ENCODE measurements at places on chromosomes 11 and 22.

DNA sequence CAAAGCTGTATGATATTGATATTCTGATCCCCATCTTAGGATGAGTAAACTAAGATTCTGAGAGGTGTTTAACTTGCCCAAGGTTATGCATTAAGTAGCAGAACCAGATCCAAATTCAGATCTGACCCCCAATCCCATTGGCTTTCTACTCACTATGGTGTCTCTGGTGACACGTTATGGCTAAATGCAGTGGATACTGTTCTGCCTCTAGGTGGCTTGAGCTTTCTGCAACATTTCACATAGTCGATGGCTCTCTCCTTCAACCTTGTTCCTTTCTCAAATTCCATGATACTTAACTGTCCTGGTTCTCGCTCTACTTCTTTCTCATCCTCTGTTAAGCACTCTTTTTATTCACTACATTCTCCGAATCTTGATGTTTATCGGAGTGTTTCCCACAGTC is 9.4 kb downstream of the C11orf97 start:
- peak; percentile 69 for ATAC-seq

GRCh38 chr11:66247295-66247694 is 21.1 kb upstream of the RAB1B start:
- no peak for ATAC-seq

GRCh38 chr22:40519284-40519947 is 117.1 kb downstream of the MRTFA start:
- ATAC-seq = no peak

DNA sequence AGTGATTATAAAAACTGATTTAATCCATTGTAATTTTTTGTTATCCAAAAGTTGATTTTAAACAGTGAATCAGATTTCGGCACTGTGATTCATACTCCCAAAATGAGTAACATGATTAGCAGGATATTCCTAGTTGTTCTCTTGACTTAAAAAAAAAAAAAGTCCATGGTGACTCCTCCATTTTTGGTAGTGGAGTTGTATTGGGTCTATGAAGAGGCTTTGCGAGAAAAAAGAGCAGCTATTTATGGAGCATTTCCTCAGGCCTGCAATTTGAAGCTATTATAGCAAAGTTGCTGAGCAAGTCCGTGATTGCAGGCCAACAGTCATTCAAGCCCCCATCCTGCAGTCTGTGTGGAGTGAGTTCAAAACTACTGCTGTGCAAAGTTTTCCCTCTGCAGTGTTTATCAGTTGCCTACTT is 28.8 kb downstream of the YAP1 start:
- ATAC-seq = peak; percentile 79

GRCh38 chr11:12287374-12288211 is 89.8 kb upstream of the PARVA start:
- peak; percentile 80 for ATAC-seq

DNA sequence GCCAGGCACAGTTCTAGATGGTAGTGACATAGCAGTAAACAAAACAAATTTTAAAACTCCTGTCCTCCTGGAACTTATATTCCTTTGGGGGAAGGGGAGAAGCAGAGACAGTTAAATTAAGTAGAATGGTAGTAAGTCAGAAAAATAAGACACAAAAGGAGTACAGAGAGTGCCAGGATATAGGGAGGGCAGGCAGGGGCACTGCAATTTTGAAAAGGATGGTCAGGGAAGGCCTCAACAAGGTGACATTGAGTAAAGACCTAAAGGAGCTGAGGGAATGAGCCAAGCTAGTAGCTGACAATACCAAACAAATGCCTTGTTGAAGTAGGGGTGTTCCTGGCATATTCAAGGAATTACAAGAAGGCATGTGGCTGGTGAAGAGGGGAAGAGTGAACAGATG is 10.2 kb downstream of the NUP160 start:
- no peak for ATAC-seq

- no peak for ATAC-seq
Measured at GRCh38 chr11:112886434-112887370, 74.5 kb upstream of the NCAM1 start.

- no peak for ATAC-seq
Measured at GRCh38 chr11:126963603-126964363, 36.8 kb downstream of the KIRREL3 start.

DNA sequence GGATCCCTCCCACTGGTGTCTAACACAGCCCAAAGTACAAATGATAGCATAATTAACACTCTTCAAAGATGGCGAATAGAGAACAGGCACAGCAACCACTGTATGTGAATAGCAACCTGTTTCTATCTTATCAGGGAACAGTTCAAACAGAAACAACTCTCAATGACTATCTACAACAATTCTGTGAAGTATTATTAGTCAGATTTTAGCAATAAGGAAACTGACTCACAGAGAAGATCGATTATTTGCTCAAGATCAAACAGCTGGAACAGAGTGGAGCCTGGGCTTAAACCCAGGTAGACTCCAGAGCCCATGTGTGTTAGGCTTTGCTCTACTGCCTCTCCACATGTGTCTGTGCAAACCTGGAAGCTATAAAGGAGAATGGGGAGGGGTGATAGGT is 88.7 kb downstream of the C11orf58 start:
- ATAC-seq = no peak

DNA sequence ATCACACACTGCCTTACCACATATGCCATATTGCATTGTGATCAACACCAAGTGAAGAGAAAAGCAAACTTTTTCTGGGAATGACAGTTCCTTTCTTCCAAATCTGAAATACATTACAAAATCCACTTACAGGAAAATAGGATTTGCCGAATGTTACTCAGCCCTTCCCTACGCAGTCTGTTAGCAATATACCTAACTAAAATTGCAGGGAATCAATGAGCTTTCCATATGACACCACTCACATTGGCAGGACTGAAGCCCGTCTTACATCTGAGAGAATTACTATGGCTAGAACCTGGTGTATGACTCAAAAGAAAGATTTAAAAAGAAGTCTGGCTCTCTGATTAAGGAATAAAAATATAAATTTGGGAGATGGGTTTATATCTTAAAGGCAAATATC is 136.0 kb downstream of the LRRC4C start:
- no peak for ATAC-seq

DNA sequence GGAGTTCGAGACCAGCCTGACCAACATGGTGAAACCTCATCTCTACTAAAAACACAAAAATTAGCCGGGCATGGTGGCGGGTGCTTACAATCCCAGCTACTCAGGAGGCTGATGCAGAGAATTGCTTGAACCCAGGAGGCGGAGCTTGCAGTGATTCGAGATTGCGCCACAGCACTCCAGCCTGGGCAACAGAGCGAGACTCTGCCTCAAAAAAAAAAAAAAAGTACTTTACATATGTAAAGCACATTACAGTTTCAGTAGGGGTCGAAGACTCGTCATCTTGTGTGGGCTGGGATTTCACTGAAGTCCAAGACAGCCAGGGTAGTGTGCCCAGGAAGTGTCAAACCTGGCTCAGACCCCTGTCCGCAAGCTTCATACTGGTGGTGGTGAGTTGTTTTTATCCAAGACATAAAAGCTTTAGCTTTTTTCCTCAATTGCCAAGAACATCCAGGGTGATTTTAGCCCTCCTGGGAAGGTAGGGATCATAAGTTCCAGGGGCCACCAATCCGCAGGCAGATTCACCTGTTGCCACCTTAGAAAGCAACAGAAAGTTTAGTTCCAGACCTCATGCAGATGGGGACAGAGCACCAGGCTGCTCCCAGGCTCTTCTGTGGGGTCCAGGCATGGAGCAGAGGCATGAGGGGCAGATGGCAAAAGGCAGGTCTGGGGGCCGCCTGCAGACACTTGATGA is 21.6 kb upstream of the ADORA2A start:
- ATAC-seq = no peak

DNA sequence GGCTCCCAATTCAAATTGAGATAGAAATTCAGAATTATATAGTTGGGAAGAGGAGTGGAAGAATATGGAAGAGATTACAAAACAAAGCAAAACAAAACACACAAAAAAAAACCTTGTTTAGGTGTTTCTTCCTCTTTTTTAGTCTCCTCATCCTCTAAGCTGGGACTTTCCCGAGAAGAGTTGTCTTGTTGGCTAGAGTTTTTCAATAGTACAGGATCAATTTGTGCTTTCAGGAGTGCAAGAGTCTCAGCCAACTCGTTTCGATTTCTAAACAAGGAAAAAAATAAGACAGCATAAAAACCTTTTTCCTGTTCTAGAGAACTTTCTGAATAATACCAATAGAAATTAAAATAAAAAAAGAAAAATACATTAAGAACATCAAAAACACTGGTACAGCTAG is 87.8 kb upstream of the CLNS1A start:
- no peak for ATAC-seq

DNA sequence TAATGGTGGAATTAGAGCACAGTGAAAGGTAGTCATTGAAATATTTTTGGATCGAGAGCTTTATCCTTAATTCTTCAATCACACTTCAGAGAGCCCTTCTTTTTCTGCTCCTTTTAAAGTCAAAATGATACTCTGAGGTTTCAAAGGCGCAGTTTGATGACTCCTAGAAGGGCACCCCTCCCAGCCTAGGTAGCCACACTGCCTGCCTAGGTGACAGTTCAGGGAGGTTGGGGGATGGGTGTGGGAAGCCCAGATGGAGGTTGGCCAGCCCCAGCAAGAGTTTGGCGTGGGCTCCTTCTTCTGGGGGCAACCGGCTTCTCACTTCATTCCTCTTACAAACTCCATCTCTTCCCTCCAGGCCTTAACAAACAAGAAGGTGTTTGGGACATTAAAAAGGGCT is 28.6 kb upstream of the PHF21A start:
- ATAC-seq = no peak

- ATAC-seq = peak; percentile 74
Measured at GRCh38 chr11:102727890-102728289, 3.1 kb upstream of the MMP8 start.

GRCh38 chr22:50177537-50178470 is 7.3 kb downstream of the PANX2 start:
- ATAC-seq = no peak

DNA sequence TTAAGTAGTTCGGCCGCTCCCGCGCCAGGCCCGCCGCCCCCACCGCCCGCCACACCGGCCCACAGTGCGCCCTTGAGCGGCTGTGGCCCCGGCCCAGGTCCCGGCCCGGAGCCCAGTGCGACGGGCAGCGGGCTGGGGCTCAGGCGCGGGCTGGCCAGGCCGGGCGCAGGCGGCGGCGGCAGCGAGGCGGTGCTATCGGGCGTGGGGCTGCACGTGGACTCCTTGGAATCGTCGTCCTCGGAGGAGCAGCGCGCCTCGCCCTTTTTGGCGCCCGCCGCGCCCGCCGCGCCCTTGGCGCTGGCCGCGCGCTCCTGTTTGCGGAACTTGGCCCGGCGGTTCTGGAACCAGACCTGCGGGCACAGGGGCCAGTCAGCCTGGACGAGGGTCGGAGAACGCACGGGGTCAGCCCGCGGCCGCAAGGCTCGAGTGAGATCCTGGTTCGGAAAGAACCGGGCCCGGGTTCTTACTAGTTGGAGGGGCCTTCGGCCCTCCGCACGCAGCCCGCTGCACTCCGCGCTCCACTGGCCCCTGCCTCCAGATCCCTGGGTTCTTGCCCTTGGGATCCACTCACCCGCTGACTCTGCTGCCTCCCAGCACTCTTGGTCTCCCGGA is 4.0 kb downstream of the PHOX2A start:
- no peak for ATAC-seq

GRCh38 chr11:58199271-58199670 is 4.7 kb downstream of the OR1S2 start:
- ATAC-seq = no peak

- no peak for ATAC-seq
Measured at GRCh38 chr11:59582006-59582405, 33.6 kb downstream of the OSBP start.

DNA sequence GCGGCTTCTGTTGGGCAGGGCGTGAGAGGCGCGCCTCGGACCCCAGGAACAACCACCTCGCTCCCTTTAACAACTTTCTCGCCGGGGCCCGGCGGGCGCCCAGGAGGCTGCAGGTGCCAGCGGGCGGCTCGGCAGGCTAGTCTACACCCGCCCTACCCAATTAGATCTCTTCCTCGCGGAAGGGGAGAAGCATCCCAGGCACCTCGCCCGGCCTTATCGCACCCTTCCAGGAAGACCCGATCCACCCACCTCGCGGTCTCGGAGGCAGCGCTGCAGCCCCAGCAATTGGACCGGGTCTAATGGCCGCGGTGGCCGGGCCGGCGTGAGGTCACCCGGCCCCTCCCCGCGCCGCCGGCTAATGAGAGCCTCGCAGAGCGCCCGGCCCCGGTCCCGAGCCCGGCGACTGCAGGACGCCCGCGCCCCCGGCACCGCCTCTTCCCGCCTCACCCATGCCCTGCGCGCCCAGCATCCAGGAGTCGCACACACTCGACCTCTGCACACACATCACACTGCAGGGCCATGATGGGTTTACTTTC is at the start of gene PLAAT3:
Gene PLAAT3, minus strand, starts transcription at position 298 of the 536 bp plus-strand sequence. CDS start 419 bp downstream, outside the sequence.
- peak; percentile 90 for ATAC-seq

DNA sequence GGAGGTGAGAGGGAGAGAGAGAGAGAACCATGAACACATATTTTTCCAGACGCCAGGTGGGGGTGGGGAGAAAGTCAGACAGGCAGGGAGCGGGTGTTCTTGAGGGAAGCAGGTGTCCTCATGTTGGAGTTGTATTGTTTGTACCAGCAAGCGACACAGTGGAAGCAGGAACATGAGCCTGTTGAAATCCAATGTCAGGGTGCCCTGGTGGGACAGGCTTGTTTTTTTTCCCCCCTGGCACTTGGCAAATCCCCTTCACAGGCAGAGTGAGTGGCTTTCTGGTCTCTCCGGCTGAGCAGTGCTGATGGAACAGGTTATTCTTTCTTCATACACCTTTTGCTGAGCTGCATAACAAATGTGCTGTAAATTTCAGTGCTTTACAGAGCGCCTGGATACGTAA is 125.6 kb downstream of the GRIK4 start:
- ATAC-seq = no peak

DNA sequence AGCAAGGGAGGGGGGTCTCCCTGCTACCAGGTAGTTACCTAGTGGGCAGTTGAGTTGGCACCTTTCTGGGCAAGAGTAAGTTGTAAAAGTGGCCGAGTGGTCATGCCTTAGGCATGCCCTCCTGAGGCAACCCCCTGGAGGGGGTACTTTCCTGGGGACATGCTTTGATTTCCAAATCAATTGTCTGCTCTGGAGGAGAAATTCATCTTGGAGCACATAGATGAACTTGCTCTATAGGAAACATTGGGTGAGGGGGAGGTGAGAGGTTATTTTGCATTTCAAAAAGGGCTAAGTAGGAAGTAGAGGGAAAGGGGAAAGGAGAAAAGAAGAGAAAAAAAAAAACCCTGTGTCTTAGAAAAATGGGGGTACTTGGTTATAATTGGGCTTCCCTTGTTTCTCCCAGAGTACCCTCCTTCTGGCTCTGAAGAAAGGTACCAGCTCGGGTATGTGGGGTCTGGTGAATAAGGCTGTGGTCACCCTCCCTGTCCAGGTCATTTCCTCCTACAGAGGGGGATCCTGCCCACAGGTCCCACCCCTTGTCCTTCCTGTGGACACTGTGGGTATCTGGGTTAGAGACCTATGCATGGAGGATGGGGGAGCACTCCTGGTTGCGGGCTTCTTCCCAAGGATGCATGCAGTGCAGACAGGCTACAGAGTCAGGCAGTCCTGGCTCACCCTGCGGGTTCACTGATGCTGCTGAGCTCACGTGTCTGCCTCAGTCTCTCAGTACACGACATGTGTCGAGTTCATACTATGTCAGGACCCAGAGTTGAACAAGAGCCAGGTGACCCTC is 193.5 kb downstream of the MYO18B start:
- no peak for ATAC-seq

GRCh38 chr11:94129512-94130297 is 1.1 kb downstream of the PANX1 start:
- ATAC-seq = no peak
